ENCODE measurements at places on chromosomes 2 and 18.

- no peaks in the 10 kb centered on the region for H3K36me3 ChIP-seq
- H3K4me3 ChIP-seq, result no peak overlapping the region
- DNase-seq, result no peak
- H3K27ac ChIP-seq, result no peak overlapping the region
- H3K27me3 ChIP-seq, result no peaks in the 10 kb centered on the region
Observed at GRCh38 chr2:126754240-126755004, 98.5 kb downstream of the GYPC start.

GRCh38 chr2:68185541-68186164 lies 28.0 kb downstream of the PNO1 start:
- peaks cover 16% of the 10 kb centered on the region for H3K4me1 ChIP-seq
- no peak overlapping the region for H3K4me3 ChIP-seq
- H3K27me3 ChIP-seq, result no peaks in the 10 kb centered on the region
- H3K36me3 ChIP-seq, result peaks cover 18% of the 10 kb centered on the region

- no peaks in the 10 kb centered on the region for H3K27me3 ChIP-seq
- no peak overlapping the region for H3K27ac ChIP-seq
- H3K4me1 ChIP-seq, result no peaks in the 10 kb centered on the region
- H3K36me3 ChIP-seq, result no peaks in the 10 kb centered on the region
- DNase-seq, result no peak
Observed at GRCh38 chr2:209570194-209570593, 146.3 kb downstream of the MAP2 start.

DNA sequence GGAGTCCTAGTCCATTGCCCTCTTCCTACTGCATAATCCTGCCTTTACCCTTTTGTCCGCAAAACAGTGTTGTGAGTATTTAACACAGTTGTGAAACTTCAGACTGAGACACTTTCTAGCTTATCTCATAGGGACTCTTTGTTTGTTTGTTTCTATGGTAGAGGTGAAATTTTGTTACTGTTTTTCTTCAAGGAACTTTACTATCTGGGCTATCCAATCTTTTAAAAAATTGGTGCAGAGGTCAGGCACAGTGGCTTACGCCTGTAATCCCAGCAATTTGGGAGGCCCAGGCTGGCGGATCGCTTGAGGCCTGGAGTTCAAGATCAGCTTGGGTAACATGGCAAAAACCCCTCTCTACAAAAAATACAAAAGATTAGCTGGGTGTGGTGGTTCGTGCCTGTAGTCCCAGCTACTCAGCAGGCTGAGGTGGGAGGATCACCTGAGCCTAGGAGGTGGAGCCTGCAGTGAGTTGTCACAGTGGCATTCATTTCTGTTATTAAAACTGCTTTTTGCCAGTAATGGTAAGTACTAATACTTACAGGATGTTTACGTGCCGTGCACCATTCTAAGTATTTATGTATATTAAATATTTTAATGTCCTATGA lies 18.8 kb downstream of the GMCL1 start:
- no peak overlapping the region for H3K4me3 ChIP-seq
- DNase-seq, result no peak
- H3K36me3 ChIP-seq, result peaks cover 26% of the 10 kb centered on the region
- no peak overlapping the region for H3K27ac ChIP-seq

DNA sequence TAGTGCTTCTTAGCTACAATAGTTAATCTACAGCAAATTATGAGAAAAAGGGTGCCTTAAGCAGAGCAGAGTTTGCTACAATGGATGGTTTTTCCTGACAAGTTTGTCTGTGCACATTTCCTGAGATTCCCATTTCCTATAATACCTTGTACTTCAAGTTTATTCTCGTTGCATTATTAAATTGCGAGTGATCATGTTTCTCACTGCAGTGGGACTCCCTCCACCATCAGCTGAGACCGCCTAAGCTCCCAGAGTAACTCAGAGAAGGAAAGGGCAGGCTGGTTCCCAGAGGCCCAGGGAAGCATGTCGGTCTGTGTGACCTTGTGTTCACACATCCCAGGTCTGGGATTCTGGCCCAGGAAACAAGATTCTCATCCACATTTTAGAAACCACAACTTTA lies 162.1 kb downstream of the ARL4C start:
- no peak for DNase-seq
- H3K27ac ChIP-seq, result no peak overlapping the region
- H3K27me3 ChIP-seq, result no peaks in the 10 kb centered on the region
- peaks cover 10% of the 10 kb centered on the region for H3K4me1 ChIP-seq
- H3K36me3 ChIP-seq, result no peaks in the 10 kb centered on the region
- no peak overlapping the region for H3K4me3 ChIP-seq

DNA sequence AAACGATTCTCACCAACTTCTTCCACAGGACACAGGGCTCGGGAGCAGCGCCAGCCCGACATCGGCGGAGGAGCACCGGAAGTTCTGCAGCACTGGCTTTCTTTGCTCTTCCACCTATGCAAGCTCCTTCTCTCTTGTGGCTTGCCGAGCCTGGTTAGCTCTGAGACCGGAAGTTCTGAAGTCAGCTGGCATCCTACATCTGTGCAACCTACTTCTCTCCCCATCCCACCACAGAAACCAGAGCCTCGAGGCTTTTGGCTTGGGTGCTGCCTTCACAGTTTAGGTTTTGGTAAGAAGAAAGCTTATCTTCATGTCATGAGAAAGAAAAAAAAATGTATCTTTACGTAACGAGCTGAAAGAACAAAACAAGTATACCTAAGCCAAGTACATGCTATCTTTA lies 111.7 kb downstream of the ANKRD44 start:
- peak; percentile 95 for DNase-seq
- no peaks in the 10 kb centered on the region for H3K36me3 ChIP-seq
- H3K4me1 ChIP-seq, result peaks cover 93% of the 10 kb centered on the region
- no peak overlapping the region for H3K4me3 ChIP-seq
- H3K27me3 ChIP-seq, result no peaks in the 10 kb centered on the region
- peak overlapping the region; percentile 73 for H3K27ac ChIP-seq

DNA sequence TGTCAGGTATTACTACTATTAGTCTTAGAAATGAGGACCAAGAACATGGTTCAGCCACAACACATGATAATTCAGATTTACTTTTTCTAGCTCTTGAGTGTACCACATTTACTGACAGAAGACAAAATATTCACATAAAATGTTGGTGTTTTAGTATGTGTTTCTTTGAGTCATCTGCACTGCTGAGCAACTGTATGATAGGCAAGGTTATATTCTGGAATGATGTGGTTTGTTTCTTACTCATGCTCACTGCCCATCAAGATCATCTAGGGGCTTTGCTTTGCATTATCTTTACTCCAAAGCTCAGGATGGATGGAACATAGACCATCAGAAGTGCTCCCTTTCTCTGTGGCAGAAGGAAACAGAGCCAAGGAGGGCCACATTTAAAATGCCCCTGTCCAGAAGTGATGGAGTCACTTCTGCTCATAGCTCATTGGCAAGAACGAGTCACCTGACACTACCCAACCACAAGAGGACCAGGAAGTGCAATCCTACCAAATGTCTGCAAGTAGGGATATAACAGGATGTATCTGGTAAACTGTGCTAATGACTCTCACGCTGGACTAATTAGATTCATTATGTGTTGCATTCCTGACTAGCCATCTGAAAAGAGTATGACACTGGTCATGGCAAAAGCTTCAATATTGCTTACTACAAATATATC lies 81.5 kb downstream of the DIS3L2 start:
- no peaks in the 10 kb centered on the region for H3K36me3 ChIP-seq
- peaks cover 4% of the 10 kb centered on the region for H3K4me1 ChIP-seq
- H3K27me3 ChIP-seq, result no peaks in the 10 kb centered on the region
- no peak overlapping the region for H3K27ac ChIP-seq
- DNase-seq, result no peak
